Stimulated activated CD8-positive, alpha-beta memory T cell treated with anti-CD3 and anti-CD28 coated beads, Interleukin-2, amount 100 ng/mL, for 48 hours (primary cell): ENCODE measurements at places on chromosomes 4 and X.

- DNase-seq, result no peak
Measured at GRCh38 chrX:255923-256331, 25.3 kb upstream of the PLCXD1 start.

DNA sequence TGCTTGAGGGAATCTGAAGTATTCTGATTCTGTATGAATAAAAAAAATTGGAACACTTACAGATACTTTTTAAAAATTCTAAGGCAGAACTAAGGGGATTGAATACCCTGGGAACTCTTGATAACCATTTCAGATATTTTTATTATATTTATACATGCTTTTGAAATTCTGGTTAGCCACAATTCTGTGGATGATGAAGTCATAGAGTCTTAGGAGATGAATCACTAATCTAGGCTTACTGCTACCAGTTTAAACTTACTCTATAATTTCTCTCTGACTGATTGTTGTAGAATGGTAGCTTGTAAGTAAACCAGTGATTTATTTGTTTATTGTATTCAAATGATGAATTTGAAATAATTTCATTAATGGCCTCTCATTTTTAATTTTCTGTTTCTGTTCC, 11.4 kb upstream of the SLAIN2 start:
- DNase-seq, result no peak

DNA sequence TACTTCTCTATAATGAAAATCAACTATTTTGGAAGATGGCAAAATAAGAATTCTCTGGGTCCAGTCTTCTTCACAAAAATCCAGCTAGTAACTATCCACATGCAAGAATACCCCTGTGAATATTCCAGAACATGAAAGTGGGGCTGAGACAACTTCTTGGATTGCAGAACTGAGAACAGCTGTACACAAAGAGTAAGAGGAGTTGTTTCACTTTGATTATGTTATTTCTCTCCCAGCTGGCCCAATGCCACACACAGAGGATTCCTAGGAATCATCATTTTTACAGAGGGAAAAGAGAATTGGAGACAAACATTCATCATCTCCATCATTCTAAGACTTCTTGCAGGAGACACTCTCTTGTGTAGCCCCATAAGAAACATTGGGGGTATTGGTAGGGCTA, 782.2 kb upstream of the LCORL start:
- DNase-seq, result no peak

DNA sequence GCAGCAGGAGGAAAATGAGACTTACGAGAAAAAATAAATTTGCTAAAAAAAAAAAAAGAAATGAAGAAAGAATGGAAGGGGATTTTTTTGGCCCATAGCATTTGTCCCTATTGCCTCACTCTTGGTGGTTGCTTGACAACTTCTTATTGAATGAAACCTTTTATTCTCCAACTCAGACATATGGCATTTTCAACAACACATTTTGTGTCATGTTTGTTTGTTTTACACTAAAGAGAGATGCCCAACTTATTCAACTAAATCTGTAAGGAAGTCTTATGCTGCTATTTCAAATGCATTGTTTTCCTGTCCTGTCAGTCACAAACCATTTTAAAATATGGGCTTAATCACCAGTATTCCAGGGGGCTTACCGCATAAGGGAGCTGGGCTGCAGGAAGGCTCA, 409.1 kb upstream of the TENM3 start:
- no peak for DNase-seq

DNA sequence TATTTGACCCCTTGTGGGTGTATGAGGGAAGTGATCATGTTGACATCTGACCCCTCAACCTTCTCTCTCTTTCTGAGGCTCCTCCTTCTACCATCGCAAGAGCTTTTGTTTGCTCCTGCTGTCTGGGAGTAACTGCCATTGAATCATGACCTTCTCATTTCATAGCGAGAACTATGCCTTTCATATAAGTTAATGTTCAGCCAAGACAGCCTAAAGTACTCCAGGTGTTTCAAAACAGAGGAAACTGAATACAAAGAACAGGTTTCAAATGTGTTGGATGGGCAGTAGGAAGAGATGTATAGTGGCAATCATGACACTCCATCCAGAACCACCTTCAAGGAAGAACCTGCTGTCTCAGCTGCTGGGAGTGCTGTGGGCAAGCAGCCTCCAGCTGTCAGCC, 403.1 kb downstream of the MID1IP1 start:
- DNase-seq, result no peak

GRCh38 chrX:103157496-103158316, 57.2 kb upstream of the BEX4 start:
- no peak for DNase-seq

DNA sequence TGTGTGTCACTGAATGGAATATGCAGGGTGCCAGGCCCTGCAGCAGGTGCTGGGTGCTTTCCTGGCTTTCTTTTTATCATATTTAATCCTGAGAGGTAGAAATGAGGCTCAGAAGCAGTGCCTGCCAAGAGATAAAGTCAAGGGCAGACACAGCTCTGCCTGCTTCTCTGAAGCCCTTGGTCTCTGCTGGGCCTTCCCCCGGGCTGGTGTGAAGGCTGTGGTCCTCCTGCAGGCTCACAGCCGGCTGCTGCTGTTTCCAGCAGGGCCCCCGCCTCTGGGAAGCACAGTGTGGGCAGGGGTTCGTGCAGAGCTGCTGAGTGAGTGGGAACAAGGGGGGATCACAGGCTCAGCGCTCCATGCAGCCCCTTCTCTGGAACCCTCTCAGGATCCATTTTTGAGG, 49.6 kb downstream of the TBC1D14 start:
- DNase-seq, result no peak

- DNase-seq, result no peak
Measured at GRCh38 chr4:153082322-153083301, 121.6 kb upstream of the TRIM2 start.

DNA sequence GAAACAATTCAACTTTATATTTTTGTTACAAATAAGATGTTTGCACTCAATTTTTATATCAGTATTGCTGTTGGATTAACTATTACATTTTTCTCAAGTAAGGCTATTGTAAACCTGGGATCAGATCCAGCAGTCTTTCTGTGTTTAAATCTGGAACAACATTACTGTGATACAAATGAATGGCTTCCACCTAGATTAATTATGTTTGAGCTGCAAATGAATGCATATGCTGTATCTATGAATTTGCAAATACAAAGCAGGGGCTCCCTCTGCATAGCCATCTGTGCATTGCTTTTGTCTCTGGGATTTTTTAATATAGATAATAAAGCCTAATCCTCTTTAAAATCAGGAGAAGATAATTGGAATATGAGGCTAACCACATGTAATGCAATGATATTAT, 69.8 kb upstream of the NEIL3 start:
- DNase-seq, result no peak

GRCh38 chrX:48531358-48531959, 8.1 kb upstream of the TBC1D25 start:
- no peak for DNase-seq

- DNase-seq, result no peak
Measured at GRCh38 chrX:129427267-129427666, 96.0 kb downstream of the SMARCA1 start.

GRCh38 chrX:87664381-87664780, 146.8 kb downstream of the KLHL4 start:
- no peak for DNase-seq

DNA sequence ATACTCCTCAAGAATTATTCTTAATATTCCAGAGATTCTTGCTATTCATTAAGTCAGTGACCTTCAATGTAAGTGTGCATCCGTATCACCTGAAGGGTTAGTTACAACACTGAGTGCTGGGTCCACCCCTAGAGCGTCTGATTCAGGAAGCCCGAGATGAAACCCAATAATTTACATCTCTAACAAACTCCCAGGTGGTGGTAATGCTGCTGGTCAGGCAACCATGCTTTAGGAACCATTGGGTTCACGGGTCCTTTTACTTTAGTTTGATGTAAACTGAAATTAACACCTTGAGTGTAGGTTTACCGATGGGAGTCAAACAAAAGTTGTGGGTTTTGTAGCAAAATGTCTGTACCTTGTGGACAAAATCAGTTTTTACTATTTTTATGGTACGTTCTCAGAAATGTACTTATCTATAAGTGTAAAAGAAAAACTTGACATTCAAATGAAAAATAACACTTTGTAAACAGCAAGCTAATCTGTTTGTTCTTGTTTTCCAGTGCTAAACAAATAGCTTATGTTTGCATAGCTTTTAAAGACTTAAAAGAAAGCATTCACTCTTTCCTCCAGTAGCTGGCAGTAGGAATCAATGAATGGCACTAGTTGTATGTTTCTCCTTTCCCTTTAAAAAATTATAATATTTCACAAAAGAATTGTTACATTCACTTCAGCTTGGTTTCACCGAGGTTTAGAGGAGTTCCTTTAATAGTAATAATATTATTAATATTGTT, 32.7 kb downstream of the ACE2 start:
- DNase-seq, result no peak

- no peak for DNase-seq
Measured at GRCh38 chr4:140856621-140857062, 100.5 kb upstream of the TBC1D9 start.

DNA sequence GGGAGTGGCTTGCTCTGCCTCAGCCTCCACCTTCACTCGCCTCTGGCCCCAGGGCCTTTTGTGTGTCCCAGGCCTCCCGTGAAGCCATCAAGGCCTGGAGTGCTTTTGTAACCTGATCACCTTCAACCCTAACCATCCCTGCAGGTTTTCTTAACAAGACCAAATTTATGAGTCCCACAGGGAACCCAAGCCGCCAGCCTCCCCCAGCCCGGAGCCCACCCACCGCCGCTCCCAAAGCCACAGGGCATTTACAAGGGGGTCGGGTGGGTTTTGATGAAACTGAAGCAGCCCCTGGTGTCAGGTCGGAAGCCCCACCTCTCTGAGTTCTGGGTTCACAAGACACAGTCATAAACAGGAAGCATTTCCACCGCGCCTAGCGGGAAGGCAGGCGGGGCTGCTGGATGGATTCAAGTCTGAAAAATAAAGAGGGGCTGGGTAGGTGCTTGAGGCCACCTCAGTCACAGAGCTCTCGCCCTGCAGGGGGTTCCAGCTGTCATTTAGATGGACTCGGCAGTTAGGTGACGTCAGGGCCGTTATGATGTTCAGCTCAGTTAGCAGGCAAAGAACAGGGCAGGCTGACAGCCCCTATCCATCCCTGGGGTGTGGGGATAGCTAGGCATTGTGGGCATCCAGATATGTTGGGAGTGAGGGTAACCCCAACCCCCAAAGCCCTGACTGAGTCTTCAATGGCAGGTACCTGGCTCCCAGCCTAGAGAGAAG, 128.5 kb downstream of the BCOR start:
- DNase-seq, result no peak

DNA sequence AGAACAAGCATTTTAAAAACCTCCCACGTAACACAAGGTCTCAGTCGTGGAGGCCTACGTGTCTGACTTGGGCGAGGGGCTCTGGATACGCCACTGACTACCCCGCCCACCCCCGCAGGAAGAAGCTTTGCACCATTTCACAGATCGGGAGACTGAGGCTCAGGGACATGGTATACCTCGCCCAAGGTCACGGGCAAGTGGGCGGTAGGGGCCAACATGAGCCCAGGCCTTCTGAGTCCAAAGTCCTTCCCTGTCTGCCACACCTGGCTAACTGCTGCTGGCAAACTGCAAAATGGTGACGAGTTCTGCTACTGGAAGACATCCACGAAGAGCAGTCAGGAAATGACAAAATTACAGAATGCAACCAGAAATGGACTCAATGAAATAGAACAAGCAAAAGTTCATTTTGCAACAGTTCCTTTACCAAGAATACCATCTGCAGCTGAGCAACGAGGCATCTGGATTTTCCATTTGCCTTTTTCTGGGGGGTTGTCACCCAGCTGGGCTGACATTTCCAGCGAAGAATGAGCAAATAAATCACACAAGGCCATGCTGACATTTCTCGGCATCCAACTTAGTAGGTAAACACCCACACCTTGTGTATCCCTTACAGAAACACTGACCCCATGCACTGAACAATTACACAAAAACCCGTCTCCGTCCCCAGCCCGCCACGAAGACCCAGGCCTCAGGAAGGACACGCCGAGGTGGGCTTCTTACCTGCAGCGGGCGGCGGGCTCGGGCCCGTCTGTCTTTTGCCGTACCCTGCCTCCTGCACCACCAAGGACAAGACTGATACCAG, 70.2 kb upstream of the AFAP1 start:
- no peak for DNase-seq

DNA sequence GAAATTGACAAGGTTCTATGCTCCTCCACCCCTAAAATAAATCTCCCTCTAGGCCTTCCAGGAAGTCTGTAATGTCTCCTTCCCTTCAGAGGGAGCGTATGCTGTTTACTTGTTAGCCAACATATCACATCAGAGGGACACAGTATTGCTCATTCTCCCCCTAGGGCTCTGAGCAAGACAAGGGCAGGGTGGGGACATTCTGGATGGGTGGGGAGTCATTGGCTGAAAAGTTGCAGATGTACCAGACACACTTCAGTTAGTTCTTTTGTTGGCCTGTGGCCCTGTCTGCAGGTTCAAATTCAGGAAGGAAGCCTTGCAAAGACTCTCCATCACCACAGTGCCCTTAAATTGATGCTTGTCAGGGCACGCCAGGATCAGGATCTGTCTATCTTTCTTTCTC, 106.3 kb upstream of the TEX13D start:
- no peak for DNase-seq

- no peak for DNase-seq
Measured at GRCh38 chr4:80006935-80007744, 65.9 kb downstream of the ANTXR2 start.

DNA sequence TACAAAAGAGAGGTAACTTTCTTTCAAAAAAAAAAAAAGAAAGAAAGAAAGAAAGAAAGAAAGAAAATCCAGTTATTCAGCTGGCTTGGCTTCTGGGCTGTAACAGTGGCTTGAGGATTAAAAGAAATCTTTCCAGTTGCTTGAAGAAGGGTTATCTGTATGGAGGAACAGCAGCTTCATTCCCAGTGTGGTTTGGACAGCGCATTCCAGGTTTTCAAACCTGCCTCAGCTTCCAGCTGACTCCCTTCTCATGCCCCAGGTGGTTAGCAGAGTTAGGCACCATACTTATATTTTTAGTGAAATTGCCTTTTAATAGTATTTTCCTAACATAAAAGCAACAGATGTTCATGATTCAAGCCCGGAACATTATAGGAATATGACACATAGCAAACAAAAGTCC, 48.6 kb downstream of the TMEM164 start:
- no peak for DNase-seq

DNA sequence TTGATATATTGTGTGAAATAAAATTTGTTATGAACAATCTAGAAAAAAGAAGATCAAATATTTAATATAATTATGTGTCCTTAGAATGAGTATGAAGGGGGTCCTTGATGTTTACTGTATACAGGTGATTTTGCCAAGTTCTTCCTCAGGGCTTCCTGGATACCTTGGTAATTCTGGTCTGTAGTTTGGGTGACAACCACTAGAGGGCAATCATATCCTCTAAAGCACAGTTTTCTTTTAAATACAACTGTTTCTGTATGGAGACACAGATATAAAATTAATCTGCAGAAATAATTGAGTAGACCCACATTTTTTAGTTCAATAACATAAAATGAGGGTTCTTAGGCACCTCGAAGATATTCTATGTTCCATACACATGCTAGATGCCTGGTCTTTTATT, 157.7 kb downstream of the SPANXN1 start:
- no peak for DNase-seq

DNA sequence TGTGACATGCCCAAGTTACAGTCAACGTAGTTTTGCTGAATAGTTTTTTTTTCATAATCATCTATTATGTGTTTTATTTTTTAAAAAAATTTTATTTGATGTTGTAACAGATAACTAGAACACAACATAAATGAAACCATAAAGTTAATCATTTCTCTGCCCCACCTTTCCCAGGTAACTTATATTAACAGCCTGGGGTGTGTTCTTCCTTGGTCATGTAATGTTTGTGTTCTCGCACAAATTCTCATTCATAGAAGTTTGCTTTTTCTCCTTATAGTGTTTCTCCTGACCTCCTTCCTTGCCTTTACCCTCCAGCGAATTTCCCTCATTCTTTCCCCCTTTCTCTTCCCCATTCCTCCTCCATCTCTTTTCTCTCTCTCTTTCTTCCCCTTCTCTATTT, 214.8 kb downstream of the SOWAHB start:
- DNase-seq, result no peak
